ENCODE measurements at places on chromosomes 1 and 21.
A peak's percentile ranks its signal among the peaks of the same experiment; 100 is the strongest.

DNA sequence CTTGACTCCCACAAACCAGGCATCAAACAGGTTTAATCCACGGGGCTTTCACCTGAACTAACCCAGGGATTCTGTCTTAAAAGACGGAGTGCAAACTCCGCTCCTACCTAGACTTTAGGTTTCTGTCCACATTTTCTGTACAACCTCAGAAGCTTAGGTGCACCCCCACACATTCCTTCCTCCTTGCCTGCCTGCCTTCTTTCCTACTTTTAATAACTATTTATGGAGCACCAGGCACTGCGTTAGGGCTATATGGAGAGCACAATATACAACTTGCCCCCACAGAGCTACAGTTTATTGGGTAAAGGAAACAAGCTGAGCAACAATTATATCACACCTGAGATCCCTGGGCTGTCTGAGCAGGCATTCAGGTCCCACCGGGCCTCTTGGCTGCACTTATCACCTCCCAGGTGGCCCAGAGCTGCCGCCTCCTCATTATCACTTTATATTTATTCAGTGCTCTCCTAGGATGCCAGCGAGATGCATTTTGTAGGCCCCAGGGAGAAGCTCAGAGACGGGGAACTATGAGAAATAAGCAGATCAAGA lies 64.1 kb downstream of the DNTTIP2 start:
- DNase-seq, result no peak

DNA sequence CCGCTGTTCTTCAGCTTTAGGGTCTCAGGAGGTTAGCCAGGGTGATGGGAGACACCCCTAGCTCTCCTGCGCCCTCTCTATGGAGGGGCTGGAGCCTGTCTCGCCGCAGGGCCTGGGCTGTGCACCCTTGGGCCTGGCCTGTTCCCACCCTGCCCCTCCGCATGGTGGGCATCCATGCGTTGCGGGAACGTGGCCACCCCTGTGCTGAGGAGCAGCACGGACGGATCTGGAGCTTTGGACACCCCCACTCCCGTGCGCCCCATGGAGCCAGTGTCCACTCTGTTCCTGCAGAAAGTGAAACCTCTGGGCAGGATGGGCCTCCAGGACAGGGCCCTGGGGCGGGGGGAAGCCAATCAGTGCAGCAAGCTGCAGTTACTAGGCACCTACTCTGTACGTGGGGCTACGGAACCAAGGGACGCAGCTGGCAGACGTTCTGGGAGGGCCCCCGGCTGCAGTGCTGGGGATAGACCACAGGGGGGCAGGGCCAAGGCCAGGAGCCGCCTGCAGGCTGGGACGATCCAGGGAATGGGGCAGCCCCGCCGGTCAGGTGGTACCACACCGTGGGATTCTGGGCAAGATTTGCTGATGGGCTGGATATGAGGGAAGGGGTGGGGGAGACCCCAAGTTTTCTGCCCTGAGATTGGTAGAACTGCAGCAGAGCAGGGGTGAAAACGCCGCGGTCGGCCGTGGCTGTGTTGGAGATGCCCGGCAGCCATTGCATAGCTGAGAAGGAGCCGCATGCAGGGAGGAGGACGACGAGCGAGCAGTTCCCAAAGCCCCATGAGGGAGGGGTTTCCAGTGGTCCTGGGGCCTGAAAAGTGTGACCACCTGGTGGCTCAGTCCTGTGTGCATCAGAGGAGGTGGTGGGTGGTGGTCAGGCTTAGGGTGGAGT lies 43.3 kb downstream of the TP73 start:
- peak; percentile 11 for DNase-seq

DNA sequence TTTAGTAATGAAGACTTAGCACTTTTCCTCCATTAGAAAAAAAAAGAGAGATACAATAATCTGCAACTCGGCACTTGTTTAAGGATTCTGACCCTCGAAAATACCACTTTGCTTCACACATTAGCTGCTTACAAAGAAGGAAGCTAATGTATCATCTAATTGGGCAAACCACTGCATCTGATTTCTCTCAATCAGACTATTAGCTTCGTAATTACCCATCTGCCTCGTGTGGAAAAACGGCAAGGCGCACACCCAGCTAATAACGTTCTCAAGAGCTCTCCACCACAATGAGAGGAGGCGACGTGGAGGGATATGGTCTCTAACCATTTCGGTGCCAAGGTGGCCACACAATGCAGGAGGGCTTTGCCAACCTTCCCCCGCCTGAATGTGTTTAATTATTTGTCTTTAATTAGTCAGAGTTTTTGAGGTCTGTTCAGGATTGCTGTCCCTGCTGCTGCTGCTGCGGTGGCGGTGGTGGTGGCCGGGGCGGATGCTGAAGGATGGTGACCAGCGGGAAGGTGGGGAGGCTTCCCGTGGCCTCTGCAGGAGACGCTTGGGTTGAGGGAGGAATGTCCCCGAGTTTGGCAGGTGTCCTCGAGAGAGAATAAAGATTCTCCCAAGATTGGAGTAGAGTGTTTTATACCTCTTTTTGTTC lies 374.5 kb downstream of the RPS6KC1 start:
- DNase-seq, result no peak

DNA sequence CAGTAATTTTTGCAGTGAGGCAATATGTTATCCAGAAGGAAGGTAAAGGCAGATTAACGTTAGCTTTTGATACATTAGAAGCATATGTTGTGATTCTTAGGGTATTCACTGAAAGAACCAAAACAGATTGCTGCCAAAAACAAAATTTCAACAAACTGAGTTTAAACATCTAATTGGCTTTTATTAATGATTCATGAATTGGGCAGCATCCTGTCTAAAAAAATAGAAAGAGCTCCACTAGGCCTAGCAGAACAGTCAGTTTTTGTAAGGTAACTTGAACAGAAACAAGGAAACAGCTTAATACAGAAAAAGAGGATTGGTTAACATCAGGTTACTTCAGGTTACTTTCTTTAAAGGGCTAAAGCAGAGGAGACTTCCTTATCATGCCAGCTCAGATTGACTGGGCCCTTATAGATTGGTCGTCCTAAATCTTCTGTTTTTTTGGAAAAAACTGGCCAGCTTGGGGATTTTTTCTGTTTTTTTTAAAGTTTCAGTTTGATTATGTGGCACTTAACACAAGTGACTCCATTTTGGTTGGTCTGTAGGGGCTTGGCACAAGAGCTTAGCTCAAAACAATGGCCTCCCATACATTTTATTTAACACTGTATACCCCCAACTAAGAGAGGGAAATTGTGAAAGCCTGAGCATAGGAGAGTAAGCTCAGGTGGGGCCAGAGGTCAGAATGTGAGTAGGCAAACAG lies 36.8 kb upstream of the GALNT2 start:
- no peak for DNase-seq

- DNase-seq, result no peak
Measured at GRCh38 chr1:10598389-10598702, 123.6 kb downstream of the PEX14 start.

- DNase-seq, result no peak
Measured at GRCh38 chr1:93588206-93588605, 93.4 kb downstream of the BCAR3 start.

- DNase-seq, result no peak
Measured at GRCh38 chr1:237296861-237297260, 254.9 kb downstream of the RYR2 start.

DNA sequence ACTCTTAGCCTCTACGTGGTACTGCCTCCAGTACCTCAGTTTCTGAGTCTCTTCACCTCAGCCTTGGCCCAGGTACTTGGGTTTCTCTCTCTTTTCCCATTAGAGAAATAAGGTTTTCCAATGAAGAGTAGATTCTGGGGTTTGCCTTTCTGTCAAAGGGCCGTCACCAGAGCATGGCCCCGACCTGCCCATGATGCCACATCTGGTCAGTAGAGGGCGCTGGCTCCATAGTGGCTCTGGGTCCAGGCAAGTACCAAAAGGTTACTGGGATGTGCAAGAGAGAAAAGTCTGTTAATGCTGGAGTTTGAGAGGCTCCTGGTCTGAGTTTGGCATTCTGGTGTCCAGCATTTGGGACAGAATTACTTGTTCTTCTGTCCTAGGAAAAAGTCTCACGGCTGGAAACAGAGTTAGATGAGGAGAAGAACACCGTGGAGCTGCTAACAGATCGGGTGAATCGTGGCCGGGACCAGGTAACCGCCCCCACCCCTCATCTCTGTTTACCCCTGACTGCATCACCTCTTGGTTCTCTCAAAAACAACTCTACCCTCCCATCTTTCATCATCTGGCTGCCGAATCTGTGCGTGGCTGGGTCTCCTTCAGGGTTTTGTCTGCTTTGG lies 5.3 kb upstream of the TUFT1 start:
- peak; percentile 62 for DNase-seq

DNA sequence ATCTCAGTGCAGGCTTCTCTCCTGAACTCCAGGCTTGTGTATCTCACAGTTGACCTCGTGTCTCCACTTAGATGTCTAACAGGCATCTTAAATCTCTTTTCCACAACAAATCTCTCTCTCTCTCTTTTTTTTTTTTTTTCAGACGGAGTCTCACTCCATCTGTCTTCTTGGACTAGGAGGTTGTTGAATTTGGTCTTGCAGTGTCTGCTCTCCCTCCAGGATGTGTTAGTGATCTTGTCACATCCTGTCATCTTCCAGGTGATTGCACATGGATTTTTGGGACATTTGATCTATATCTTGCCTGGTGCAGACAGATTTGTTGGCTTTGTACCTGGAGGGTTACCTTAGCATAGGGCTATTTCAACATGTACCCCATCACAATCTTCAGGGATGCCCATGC lies 26.5 kb upstream of the KCNA10 start:
- no peak for DNase-seq

DNA sequence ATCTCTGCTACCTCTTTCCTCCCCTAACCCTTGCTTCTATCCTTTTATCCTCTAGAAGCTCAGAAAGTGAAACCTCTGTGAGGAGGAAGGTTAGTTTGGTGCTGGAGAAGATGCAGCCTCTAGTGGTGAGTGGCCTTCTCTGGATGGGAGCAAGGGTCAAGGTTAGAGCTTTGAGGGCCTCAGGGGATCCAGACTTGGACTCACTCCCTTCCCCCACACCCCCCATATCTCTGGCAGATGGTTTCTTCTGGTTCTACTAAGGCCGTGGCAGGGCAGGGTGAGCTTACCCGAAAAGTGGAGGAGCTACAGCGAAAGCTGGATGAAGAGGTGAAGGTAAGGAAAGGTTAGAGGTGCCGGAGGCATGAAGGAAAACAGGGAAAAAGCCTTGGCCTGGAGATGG lies 9.2 kb downstream of the CGN start:
- DNase-seq, result no peak

DNA sequence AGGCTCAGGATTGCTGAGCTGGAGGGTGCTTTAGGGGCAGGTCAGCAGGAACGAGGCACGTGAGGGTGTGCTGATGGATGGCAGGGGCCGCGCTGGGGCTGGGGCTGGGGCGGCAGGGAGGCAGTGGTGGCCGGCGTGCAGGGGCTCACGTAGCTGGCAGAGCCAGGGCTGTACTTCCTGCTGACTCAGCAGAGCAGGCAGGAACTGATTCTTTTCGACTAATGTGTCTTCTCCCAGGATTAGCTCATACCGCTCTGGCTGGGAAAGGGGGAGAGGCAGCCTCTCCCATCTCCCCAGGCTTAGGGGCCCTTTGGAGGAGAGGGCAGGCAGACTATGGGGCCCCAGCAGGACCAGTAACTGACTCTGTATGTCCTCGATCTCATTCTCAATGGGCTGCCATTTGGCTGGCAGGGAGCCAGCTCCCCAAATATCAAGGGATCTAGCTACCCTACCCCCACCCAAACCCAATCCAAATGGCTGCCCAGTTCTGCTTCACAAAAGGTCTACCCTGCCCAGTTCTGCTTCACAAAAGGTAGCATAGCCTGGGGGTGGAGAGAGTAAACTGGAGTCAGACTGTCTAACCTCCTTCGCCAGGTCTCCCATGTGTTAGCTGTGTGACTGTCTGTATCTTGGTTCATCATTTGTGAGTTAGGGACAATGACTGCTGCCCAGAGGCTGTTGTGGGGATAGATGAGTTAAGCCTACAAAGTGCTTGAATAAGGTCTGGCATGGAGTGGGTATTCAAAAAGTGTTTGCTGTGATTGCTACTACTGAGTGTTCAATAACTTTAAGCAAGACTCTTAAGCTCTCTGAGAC lies 100.1 kb upstream of the SLC2A1 start:
- DNase-seq, result no peak

All from activated naive CD4-positive, alpha-beta T cell (primary cell).